ENCODE measurements at places on chromosomes 5 and 9.

DNA sequence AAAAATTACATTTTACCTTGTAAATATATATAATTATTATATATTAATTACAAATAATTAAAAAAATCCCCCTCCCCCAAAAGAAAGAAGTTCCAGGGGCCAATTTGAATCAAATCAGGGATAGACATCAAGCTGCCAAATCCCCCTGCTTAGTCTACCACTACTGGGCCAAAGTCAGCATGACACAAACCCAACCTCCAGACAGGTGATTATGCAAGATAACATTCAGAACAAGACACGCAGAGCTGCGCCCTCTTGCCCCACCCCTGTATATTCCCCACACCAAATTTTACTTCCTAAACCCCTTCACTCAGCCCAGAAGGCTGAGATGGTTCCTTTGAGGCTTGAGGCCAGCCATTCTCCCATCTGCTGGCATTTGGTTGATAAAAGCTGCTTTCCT is 2059.1 kb upstream of the CDH6 start:
- no peak for DNase-seq

- DNase-seq = no peak
Observed at GRCh38 chr9:135978642-135979546, 17.7 kb upstream of the UBAC1 start.

DNA sequence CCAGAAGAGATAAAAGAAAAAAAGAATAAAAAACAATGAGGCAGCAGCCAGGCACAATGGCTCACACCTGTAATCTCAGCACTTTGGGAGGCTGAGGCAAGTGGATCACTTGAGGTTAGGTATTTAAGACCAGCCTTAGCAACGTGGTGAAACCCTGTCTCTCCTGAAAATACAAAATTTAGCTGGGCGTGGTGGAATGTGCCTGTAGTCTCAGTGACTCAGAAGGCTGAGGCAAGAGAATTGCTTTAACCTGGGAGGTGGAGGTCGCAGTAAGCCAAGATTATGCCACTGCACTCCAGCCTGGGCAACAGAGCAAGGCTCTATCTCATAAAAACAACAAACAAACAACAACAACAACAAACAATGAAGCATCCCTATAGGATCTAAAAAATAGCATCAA is 121.5 kb downstream of the HMHB1 start:
- DNase-seq = no peak

- no peak for DNase-seq
Observed at GRCh38 chr9:129042016-129042415, 5.6 kb downstream of the MIGA2 start.

DNA sequence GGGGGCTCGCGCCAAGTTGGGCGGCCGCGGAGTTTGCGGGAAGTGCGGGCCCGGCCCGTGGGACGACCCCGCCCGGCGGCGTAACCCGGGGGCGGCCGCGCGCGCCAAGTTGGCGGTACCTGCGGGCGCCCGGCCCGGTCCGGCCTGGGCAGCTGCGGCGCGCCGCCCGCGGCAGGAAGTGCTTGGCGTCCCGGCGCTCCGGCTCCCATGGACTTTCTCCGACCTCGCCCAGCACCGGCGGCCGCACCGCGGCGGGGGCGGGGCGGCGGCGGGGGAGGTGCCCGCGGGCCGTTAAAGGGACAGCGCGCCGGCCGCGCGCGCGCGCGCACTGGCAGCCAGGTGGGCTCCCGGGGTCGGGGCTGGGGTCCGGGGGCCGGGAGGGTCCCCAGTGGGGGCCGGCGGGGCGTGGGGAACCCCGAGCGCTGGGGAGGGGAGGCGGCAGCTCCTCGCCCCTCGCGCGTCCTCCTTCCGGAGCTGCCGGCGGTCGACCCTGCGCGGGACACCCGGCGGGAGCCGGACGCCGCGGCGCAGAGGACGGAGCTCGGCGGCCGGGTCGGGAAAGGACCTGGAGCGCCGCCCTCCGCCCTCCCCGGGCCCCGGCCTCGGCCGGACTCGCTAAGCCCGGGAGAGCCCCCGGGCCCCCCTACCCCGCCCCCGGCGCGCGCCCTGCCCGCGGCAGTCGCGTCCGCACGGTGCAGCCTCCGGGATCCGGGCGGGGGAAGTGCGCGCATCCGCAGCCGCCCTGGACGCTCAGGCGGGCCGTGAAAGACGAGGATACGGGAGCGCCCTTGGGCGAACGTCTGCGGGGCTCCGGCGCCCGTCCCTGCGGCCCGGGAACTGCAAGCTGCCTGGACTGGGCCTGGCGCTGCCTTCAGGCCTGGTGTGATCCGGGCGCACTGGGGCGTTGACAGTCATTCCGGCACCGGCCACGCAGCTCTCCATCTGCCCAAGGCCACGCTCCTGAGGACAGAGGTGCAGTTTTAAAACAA is at the start of gene NACC2:
Gene NACC2, minus strand, starts transcription at position 220 of the 989 bp plus-strand sequence. CDS start 44,768 bp downstream, outside the sequence.
- peak; percentile 61 for DNase-seq

- DNase-seq = peak; percentile 49
Observed at GRCh38 chr5:124906339-124907097, 160.1 kb upstream of the ZNF608 start.

DNA sequence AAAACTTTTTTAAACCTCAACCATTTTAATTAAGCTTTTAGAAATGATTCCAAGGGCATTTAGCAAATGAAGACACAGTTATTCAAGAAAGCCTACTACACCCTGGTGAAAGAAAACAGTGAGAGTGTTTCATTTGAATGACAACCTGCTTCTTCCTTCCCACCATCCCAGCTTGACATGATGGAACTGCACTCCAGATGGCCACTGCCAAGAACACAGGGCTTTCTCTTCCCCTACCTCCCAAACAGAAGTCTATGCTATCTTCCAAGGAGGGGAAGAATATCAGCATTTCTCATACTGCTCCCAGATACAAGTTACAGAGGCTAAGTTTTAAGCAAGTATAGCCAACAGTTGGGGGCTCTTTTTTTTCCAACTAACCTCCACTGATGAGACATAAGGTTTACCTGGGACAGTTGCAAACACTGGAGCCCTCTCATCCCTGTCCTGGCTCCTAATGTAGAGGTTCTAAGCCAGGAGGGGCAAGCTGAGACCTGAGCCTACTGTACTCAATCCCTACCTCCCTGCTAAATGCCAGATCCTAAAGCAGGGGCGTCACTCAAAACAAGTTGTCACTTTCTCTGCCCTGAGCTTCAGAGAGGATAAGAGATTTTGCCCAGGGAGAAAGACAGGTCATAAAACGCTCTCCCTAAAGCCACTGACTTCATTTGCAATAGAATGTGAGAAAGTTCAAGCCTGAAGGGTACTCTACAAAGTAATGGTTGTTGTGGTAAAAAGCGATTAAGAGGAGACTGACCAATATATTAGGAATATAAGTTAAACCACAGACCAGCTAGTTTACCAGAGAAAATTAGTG is 88.5 kb upstream of the SLC27A6 start:
- DNase-seq = no peak

DNA sequence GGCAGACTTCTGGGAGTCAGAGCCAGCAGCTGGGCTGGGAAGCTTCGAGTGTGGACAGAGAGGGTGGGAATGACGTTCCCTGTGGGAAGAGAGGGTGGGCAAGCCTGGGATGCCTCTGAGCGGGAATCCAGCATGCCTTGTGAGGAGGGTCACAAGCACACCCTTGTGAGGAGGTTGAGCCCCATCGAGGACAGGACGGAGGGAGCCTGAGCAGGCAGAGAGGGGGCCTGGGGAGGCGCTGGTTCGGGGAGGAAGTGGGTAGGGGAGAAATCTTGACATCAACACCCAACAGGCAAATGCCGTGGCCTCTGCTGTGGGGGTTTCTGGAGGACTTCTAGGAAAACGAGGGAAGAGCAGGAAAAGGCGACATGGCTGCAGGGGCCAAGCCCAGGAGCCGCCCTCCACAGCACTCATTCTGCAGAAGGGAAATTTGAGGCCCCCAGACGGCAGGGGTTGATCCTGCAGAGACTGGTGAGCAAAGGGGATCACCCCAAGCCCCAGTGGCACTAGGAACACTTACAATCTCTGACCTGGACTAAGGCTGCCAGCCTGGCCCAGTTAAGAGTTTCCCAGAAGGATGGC is 1.1 kb upstream of the IL13 start:
- DNase-seq = no peak

GRCh38 chr5:177450667-177451424 is 4.2 kb downstream of the PRR7 start:
- DNase-seq = no peak

DNA sequence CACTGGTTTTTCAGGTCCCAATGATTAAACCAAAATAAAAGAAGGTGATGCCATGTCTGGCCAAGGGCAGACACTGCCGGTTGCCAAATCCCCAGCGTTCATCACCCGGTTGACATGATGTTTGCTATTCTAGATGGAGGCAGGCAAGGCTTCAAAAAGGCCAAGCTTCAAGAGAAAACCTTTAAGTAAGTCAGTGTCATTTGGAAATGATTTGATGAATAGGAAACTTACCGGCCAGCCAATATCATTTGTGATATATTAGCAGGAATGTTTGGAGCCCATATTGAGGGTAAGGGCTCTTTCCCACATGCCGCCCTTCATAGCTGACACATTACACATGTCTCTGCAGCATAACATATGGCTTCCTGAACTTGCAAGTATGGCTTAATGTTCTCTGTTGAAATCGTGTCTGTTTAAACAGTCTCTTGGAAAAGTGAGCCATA is 89.5 kb upstream of the TTC23L start:
- no peak for DNase-seq

DNA sequence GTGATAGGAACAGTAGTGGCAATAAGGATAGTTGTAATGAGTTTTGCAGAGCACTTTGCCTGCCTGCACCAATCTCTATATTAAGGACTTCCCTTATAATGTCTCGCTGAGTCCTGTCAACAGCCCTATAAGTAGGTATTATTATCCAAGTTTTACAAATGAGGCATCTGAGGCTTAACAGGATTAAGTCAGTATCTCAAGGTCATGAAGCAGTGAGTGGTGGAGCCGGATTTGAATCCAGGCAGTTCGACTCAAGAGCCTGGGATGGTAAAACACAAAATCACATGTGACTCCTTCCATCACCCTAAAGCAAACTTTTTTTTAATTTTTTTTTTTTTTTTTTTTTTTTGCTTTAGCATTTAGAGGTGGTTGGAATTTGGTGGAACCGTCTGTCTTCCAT is 59.0 kb upstream of the RARS1 start:
- no peak for DNase-seq

- no peak for DNase-seq
Observed at GRCh38 chr5:58816181-58816731, 233.4 kb downstream of the RAB3C start.

DNA sequence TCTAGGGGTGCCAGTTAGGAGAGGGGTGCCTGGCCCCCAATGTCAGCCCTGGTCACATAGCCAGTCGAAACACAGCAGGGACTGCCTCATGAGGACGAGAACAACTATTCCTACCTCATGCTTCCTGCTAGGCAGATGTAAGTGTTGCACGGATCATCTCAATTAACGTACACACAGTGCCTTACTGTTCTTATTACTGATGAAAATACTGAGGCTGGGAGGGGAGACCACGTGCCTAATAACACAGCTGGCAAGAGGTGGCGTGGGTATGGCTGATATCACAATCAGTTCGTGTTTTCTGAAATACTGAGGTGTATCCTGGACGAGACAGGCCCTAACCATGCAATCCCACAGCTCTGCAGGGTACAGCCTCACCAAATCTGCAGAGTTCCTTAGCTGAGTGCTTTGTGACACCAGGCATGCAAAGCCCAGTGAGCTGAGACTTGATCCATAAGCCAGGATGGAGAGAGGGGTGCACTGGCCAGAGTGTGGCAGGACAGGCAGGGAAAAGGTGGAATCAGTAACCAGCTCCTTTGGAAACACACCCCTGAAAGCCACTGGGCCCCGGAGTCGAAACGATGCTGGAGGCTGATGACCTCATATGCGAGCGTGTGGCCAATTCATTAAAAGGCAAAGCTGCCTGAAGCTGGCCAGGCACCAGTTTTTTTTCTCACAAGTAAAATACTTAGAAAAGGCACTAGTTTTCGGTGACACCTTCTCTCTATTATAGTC is 63.9 kb downstream of the PRRT1B start:
- DNase-seq = no peak

DNA sequence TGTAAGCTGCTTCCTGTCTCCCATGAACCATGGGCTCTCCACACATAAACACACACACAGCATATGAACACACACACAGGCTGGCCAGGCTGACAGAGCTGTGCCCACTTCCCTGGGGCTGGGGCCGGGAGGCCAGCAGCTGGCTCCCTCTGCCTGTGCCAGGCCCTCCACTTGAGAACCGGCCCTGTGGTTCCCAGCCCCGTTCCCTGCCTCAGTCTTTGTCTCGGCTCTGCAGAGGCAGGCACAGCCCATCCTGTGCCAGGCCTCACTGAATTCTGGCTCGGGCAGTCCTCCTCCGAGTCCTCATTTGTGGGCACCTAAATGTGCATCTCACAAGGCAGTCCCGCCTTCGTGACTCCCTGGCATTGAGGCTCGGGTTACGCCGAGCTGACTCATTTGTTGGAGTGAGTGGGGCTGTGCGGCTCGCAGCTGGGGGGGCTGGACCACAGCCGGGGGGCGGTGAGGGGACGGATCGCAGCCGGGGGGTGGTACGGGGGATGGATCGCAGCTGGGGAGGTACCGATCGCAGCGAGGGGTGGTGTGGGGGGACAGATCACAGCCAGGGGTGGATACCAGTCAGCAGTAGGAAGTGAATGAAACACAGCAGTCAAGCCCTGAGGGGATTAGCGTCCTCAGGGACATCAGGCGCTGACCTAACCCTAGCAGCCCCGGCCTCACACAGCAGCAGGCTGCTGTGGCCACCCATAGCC is 72.3 kb downstream of the PSMB7 start:
- DNase-seq = peak; percentile 4

- peak; percentile 73 for DNase-seq
Observed at GRCh38 chr5:157328277-157328912, 62.5 kb downstream of the CYFIP2 start.

DNA sequence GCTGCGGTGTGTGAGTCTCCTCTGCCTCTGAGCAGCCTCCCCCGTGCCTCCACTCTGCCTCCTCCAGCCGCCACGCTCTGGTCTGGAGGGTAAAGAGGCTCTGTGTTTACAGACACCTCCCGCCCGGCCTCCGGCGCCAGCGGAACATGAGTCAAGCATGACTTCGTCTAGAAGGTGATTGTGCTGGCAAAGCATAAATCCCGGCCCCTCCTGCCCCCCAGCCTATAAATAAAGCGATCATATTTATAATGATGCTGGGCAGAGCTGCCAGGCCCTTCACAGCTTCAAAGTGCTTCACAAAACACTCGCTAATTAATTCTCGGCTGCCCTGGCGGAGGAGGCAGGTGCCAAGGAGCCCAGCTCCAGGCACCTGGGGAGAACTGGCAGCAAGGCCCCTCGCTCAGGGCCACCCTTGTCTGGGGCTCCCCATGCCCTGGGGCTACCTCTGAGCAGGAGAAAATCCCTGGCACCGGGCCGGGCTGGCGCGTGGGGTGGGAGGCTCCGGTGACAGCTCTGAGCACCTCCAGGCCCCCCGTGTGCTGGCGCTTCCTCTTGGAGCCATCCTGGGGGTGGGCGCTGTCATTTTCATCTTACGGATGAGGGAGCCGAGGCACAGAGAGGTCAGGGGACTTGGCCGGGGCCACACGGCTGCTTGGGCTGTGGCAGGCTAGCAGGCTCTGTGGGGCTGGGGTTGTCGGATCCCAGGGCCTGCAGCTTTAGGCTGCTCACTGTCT is 87.8 kb downstream of the RXRA start:
- peak; percentile 99 for DNase-seq

- DNase-seq = no peak
Observed at GRCh38 chr9:135346438-135347050, 133.0 kb upstream of the PPP1R26 start.

GRCh38 chr5:10248378-10249260 is 1.1 kb downstream of the ATPSCKMT start:
- DNase-seq = no peak
